ENCODE measurements at places on chromosomes 7 and 10.
A peak's percentile ranks its signal among the peaks of the same experiment; 100 is the strongest.

GRCh38 chr10:103985726-103986125, 18.8 kb downstream of the SLK start:
- DNase-seq, result no peak

DNA sequence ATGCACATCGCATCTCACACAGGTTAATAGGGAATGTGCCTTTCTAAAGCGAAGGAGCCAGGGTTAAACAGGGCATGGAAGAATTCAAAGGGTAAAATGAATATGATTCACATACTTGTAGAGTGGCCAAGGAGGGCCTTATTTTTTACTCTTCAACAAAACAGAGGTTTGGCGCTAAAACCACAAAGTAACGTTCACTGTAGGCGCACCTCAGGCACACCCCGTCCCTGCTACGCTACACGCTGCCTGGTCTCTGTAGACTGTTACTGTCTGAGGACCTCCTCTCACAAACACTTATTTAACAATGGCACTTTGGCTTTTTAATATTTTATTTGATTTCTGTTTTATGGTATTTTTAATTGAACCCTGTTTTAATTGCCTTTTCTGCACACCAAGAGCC, 462.1 kb upstream of the GALNT17 start:
- no peak for DNase-seq

DNA sequence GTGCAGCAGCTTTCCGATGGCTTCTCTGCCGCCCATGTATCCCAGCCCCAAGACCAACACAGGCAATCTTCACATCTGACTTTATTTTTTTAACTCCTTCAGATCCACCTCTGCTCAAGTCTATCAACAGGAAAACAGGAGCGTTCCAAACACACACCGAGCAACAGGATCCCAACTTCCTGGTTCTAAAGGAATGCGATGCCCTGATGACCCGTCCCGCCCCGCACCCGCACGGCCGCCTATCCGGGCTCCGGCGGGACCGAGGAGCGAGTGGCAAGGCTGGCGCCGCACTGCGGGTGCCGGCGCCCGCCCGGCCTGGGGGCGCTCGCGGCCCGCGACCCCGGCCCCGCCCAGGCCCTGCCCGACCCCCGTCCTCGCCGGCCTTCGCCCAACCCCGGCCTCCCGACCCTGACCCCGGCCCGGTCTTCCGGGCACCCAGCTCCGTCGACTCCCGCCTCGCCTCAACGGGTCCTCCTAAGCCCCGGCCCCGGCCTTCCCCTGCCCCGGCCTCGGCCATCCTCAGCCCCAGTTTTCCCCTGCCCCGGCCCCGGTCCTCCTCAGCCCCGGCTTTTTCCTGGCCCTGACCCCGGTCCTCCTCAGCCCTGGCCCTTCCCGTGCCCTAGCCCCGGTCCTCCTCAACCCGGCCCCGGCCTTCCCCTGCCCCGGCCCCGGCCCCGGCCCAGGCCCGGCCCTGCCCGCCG, 730 bp downstream of the LARP4B start:
- peak; percentile 56 for DNase-seq

GRCh38 chr7:17530244-17530643, 231.8 kb downstream of the AHR start:
- DNase-seq, result no peak

- no peak for DNase-seq
These were observed 35.5 kb downstream of the TMEM270 start for GRCh38 chr7:73896454-73896853.

DNA sequence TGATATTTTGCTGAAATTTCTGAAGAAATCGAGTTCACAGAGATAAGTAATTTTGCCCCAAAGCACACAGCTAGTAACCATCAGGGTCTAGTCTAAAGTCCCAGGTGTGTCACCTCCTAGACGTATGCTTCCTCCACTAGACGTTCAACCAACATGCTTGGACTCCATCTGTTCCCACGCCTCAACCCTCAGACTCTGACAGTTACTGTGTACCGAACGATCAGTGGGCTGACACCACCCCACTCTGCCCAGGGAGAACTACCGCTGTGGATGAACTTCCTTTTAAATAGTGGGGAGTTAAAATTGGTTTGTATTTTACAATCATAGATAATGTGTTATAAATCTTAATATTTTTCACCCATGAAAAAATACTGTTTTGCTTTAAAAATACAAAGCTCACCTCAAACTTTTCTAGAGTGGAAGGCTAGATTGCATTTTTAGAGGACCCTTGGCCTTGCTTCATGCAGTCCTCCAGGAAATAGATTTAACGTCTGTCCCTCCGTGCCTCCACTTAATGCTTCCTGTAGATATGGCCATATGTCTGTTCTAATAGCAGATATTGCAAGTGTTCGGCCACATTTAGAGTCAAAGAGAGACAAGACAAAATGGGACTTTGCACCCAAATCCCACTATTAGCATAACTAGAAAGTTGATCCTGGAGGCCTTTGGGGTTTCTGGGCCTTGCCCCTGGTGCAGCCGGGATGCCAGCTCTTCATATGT, 91.4 kb upstream of the ZPBP start:
- no peak for DNase-seq

DNA sequence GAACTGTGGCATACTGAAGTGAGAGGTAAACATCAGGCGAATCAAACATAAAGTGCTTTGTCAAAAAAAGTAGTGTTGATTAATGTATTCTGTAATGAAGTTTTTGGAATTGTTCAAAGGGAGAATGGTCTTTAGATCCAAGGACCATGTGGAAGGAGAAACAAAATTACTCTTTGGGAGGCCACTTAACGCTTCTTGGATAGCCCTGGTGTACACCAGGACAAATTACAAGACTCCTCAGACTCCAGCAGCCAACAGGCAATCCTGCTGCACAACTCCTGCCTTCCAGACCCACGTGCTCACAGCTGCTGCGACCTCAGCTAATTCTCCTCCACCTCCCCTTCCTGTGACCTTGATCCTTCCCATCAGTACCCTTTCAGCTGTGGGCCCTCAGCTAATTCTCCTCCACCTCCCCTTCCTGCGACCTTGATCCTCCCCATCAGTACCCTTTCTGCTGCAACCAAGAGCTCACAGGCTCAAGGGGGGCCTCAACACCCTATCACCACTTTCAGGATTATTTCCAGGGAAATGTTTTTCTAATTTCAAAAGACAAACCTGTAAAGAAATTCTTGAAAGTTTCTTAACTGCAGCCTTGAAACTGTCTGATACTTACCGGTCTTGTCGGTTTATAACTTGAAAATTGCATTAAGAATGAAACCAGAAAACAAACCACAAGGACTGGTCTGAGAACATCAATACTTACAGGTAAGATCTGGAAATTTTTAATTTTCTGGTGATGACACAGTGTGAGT, 29.7 kb upstream of the DDC start:
- no peak for DNase-seq

DNA sequence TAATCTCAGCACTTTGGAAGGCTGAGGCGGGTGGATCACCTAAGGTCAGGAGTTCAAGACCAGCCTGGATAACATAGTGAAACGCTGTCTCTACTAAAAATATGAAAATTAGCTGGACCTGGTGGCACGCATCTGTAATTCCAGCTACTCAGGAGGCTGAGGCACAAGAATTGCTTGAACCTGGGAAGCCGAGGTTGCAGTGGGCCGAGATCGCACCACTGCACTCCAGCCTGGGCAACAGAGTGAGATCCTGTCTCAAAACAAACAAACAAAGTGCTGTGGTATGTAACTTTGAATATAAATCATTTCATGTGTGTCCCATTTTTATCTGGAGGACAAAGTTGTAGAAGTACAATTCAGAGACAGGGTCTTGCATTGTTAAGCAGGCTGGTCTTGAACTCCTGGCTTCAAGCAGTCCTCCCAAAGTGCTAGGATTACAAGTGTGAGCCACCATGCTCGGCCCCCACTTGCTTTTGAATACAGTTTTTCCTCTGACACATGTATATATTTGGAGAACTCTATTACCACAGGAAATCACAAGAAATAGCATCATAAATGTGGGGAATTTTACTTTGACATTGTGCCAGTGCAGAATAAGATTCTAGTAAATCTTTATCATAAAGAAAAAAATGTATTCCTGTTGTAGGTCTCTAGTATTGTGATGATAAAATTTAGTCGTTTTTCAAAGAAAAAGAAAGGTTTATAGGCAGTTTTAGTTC, 32.6 kb downstream of the PTPN12 start:
- DNase-seq, result no peak

DNA sequence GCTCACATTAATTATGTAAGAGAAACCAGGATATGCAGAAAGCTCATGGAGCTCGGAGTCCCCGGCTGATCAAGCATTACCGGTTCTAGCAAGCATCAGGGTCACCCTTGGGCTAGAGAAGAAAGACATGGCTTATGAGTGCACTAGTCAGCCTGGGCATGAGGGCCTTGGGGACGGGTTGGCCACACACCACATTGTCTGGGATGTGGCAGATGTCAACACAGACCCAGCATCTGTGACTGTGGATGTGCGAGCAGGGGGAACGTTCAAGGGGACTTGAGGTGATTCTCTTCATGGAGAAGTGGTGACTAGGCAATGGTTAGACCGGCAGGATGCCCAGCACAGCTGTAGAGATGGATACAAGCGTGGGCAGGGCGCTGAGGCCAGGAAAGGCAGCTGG, 13.7 kb downstream of the ZMIZ2 start:
- no peak for DNase-seq

GRCh38 chr7:115146148-115146547, 224.3 kb downstream of the MDFIC start:
- DNase-seq, result no peak

- DNase-seq, result no peak
These were observed 270.5 kb upstream of the NFE2L3 start for GRCh38 chr7:25881317-25882037.

DNA sequence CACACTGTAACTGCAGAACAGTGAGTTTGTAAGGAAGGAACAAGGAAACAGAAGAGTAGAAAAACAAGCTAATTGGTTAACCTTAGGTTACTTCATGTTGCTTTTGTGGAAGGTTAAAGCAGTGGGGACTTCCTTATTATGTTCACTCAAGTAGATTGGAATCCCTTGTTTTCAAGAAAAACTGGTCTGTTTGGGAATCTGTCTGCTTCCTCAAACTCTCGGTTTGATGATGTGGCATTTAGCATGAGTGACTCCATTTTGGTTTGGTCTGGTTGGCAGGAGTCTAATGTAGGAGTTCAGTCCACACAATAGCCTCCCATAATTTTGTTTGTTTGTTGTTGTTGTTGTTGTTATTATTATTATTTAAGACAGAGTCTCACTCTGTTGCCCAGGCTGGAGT, 3.8 kb upstream of the TRIM56 start:
- no peak for DNase-seq

DNA sequence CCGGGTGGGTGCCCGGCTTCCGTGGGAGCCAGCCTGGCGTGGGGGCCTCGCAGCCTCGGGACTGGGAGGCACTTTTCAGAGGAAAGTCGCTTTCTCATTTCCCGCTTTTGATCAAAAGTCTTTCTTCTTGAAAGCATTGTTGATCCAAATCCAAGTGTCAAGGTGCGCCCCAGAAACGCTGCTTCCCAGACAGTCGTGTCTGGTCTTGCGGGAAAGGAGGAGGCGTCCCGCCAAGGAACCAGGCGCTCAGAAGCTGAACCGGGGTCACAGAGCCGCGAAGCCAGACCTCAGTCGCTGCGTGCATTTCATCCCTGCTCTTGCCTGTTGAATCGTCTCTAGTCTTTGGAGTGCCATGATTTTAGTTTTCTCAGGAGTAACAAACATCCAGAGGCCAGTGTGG, 1.1 kb upstream of the BNIP3 start:
- no peak for DNase-seq

DNA sequence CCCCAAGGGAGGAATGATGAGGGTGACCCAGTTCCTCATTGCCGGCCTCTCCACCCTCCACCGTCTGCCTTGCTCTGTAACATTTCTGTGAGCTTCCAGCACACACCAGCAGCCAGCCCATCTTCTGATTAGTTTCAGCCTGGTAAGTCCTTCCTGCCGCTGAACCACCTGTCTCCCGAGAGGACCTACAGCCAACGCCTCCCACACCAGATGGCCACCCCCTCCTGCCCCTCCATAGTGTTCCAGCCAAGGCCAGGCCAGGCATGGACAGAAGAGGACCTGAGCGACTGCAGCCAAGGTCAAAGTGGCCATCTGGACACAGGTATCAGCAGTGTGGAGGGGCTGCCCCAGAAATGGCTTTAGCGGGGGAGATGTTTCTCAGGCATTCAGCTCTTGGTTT, 170.7 kb upstream of the CTBP2 start:
- no peak for DNase-seq

GRCh38 chr7:101718363-101719122, 89.4 kb upstream of the MYL10 start:
- DNase-seq, result peak; percentile 94

GRCh38 chr7:25353196-25353595, 124.9 kb upstream of the NPVF start:
- DNase-seq, result no peak

DNA sequence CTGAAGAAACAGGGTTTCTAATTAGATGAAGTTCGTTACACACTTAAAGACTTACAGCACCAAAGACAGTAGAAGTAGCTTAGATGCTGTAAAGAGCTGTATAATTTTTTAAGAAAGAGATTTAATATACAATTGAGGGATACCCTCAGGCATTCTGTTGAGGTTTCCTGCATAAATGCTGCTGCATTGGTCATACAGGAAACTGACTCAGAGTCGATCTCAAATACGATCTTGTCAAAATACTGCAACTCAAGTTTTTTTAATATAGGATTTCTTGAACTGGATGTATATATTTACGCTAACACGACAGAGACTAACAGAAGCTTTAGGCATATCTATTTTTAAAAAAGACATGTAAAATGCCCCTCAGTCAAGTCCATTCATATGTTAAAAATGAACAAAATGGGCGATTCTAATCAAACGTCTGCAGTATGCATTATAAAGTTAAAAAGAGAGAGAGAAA, 2.4 kb upstream of the ARID5B start:
- DNase-seq, result peak; percentile 70

DNA sequence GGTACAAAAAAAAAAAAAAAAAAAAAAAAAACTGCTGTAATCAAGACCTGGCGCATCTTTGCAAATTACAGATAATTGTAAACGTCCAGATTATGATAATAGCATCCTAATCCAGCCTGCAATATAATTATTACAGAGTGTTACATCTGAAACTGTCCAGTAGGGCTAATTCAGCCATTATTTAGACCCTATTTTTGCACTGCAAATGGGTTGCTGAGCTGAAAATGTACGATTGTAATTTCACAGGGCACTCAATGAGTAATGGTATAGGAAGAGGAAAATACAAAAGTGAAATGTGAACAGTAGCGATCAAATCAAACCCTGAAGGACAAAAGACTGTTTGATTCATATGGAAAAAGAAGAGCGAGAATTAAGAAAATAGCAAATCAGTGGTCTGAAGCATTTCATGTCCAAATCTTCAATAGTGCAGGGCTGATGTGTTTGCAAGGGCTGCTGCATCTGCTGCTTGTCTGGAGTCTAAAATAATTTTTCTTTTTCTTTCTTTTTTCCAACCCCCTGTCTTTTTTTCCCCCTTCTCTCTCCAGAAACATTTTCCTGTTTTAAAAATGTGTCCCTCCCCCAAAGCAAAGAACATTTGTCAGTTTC, 8.9 kb downstream of the DLX6 start:
- DNase-seq, result no peak

GRCh38 chr10:100158044-100158805, 27.6 kb downstream of the ERLIN1 start:
- no peak for DNase-seq

GRCh38 chr7:101698964-101699363, 69.9 kb upstream of the MYL10 start:
- DNase-seq, result no peak

- no peak for DNase-seq
These were observed 118.1 kb upstream of the SEM1 start for GRCh38 chr7:96827701-96828100.

Measured in NB4 (cell line).